ENCODE measurements at places on chromosomes 1 and 21. TPM values are rescaled to one million over a fixed set of nuclear protein-coding genes. Genes with fewer than 3 reads are reported as not detected.

The RNU5D-1 gene
- not detected for total RNA-seq

The VTCN1 gene
- 0.77 TPM for total RNA-seq

The ITGB2 gene
- 468 TPM for total RNA-seq

The OSCP1 gene
- total RNA-seq = 17.1 TPM

The EYA3 gene
- total RNA-seq = 20.4 TPM

The OR14K1 gene
- not detected for total RNA-seq

GRCh38 chr1:244027491-244028145, 23.5 kb upstream of the ZBTB18 start:
- DNase-seq = no peak

GRCh38 chr1:53583021-53583867, 124.0 kb downstream of the DMRTB1 start:
- no peak for DNase-seq

DNA sequence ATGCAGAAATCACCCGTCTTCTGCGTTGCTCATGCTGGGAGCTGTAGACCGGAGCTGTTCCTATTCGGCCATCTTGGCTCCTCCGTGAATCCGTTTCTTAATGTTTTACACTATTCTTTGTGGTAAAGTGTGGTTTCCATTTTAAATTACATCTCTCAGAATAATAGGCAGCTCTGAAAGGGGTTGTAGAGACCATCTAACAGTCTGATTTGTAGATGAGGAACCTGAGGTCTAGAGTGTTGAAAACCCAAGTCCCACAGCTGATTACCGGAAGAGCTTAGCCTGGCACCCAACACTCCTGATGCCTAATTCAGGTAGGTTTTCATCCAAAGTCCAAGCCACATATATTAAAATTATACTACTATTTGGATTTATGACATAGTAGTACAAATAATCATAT, 144.0 kb downstream of the LEPR start:
- DNase-seq = no peak

DNA sequence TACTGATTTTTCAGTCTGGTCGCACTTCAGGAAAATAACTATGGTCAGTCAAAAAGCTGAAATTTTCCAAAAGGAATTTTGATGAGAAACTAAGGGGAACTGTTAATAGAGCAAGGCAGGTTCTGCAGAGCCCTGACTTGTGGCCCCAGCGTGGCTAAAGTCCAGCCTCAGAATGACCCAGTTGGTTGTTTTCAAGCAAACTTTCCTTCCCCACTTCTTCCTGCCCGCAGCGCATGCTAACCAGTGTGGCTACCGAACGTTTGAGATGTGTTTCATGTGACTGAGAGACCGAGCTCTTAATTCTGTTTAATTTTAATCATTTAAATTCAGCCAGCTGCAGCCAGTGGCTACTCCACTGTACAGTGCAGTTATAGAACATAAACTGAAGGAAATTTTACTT, 6.2 kb upstream of the IL10RB start:
- DNase-seq = no peak

GRCh38 chr1:230316864-230317745, 109.0 kb downstream of the PGBD5 start:
- no peak for DNase-seq

GRCh38 chr1:231200388-231201031, 38.7 kb downstream of the TRIM67 start:
- no peak for DNase-seq

- no peak for DNase-seq
Measured at GRCh38 chr1:116497656-116498055, 73.2 kb downstream of the CD58 start.

DNA sequence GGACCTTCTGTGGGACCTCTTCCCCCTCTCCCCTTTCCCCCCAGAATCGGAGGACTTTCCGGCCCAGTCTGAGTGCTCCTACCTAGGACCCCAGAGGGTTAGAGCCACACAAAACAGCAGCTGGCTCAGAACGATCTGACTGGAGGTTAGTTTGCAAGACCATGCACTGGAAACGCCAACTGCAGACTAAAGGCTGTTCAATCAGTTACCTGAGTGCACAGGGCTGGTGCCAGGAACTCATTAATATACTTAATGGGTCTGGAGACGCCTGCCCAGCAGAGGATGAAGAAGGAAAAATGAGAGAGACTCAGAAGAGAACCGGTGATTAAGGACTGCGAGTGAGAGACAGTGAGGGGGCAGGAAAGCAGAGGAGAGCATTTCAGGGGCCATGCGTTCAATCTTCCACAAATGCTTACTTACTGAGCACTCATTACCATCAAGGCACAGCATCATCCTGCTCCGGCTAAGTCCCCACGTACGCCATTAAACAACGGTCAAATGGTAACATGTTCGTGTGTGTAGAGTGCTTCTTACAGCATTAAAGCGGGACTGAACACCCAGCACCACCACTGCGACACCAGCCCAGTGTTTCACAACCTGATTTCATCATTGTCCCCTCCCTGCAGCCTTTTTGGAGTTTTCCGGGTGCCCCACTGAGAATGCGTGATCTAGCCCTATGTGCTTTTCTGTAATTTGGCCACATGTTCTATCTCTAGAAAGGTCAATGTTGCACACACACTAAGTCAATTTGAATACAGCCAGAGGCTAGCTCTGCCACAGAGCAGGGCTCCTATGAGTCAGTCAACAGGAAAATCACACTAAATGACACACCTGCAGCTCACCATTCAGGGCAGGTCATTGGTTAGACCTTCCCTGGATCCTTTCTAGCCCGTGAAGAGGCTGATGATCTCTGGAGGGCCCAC, 7.6 kb downstream of the ENO1 start:
- no peak for DNase-seq

GRCh38 chr1:43853161-43853921, 80.3 kb upstream of the ARTN start:
- DNase-seq = peak; percentile 83

DNA sequence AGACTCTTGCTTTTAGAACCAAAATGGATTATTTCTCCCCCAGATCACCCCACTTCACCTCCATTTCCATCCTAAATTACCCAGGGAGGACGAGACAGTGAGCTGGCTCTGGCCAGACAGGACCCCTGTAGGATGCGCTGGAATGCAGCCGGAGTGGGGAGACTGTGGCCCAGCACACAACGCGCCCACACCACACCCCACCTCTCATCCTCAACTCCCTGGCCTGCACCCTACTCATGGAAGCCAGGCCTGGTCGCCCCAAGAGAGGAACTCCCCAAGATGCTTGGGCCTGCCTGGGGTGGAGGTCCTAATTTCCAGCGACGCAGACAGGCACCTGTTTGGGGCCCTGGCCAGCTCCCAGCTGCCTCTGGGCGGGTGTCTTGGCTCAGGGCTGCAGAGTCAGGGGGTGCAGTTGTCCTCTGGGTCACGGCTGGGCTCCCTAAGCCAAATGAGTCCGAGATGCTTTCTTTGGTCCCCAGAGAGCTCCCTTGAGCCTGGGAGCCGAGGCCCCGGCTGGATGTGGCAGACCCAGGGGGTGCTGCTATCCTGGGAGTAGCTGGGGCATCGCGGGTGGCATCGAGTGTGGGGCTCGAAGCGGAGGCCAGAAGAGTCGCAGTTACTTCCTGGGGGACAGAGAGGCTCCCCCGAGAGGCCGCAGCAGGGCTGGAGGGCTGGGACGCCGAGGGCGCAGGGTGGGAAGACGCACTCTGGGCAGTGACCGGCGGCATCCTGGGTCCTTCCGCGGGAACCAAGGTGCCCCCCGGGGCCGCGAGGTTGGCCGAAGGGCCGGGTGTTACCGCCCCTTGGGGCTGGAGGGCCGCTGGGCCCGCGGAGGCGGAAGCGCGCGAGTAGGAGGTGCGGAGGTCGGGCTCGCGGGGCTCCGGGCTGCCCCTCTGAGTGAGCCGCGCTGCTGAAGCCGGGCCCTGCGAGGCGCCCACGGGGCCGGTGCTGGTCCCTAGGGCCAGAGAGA, 10.4 kb downstream of the CLEC20A start:
- no peak for DNase-seq

GRCh38 chr1:50129201-50129600, 20.5 kb downstream of the ELAVL4 start:
- no peak for DNase-seq
